ENCODE measurements at places on chromosomes 1 and 21.

- DNase-seq: no peak
Measured at GRCh38 chr1:197916500-197916983, 630 bp upstream of the LHX9 start.

DNA sequence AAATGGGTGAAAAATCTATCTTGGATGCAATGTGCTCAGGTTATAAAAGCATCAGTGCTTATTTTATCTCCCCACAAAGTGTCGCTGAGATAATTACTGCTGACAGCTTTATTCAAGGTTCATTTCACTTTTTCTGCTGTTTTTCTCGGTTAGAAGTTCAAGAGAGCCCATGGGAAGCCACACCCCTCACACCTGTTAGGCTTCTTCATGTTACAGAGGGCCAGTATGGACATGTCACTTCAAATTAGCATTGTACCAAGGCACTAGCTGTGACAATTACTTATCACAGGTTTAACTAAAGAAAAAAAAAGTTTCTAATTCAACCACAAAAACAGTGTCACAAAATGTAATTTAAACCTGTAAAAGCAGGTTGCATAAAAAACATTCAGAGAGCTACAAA lies 187.3 kb upstream of the DMRTA2 start:
- no peak for DNase-seq

GRCh38 chr1:238129677-238130076 lies 239.0 kb upstream of the ZP4 start:
- DNase-seq: no peak

GRCh38 chr1:200888349-200888838 lies 6.3 kb upstream of the INAVA start:
- no peak for DNase-seq

- no peak for DNase-seq
Measured at GRCh38 chr1:175749075-175749474, 5.7 kb upstream of the TNR start.

DNA sequence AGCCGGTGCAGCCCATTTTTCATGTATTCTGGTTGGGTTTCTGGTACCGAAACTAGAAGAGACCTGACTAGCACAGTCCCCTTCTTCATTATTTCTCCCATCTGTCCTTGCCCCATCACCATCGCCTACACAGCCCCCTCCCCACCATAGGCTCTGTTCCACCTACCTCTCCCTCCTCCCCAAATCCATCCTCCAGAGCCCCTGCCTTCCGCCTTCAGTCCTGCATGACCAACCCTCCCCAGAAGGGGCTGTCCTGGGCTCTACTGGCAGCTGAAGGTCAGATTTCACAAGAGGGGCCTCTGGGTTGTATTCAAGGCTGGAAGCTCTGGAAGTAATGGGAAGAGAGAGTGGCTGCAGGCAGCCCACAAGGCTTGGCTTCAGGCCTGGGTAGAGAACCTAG lies 55.2 kb downstream of the SDC3 start:
- DNase-seq: no peak

DNA sequence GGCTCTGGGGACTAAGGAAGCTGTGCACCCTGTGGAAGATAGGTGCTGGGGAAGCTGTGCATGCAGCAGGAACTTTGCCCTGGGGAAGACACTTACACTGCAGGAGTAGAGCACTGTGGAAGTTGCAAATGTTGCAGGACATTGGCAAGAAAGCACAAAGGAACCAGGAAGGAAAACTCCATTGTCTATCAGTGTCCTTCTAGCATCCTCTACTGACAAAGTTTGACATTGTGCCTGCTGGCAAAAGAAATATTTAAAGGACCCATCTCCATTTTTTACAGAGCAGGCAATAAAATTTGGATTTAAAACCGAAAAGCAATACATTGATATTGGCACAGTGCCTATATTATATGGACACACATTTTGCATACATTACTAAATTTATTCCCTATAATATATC lies 394.1 kb downstream of the PBX1 start:
- DNase-seq: no peak

Data from AG08396 (cell line).